ENCODE measurements at places on chromosomes 5 and 9.
A peak's percentile ranks its signal among the peaks of the same experiment; 100 is the strongest.

GRCh38 chr5:158856291-158856690, 243.4 kb downstream of the EBF1 start:
- no peak for DNase-seq

DNA sequence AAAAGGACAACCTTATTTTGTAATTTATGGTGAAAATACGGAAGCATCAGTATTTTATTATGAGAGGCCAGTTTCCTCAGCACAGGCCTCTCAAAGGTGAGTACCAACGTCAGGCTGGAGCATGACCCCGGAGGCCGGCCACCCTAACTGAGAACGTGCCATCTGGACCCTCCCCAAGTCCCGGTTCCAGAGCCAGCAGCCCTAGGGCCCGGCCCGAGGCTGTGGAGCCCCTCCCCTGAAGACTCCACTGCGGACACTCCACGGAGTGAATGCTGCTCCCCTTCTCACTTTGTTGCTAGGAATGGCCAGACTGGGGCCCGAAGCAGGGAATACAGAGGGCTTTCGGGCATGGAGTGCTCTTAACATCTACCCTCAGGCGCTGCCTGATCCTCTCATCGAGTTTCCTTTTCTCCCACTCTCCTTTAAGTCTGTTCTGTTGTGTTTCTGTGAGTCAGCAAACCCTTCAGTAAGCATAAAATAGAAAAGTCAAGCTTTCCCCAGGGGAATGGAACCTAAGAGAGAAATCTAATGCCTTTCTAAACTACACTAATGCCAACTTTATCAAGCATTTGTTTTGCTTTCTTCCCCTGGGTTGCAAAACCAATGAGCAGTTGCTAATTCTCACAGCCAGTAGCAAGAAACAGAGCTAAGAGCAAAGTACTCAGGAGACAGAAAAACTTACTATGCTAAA, 4.5 kb downstream of the BRD9 start:
- DNase-seq, result no peak

DNA sequence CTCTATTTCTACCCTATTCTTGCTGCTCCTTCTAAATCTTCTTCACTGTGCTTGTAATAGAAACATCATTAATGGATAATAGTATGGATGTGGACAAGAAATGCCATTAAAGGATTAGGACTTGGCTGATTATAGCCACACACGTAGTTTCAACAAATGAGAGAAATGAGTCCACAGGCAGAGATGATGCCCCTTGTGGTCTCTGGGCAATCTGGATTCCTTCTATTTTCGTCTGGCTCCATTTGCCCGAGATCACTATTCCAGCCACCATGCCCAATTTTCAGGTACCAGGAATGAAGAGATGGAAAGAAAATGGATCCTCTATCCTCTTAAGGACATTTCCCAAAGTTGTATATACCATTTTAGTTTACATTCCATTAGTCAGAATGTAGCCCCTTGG, 13.2 kb downstream of the VLDLR start:
- no peak for DNase-seq

GRCh38 chr5:74085782-74086181, 459.8 kb downstream of the ARHGEF28 start:
- DNase-seq, result no peak

DNA sequence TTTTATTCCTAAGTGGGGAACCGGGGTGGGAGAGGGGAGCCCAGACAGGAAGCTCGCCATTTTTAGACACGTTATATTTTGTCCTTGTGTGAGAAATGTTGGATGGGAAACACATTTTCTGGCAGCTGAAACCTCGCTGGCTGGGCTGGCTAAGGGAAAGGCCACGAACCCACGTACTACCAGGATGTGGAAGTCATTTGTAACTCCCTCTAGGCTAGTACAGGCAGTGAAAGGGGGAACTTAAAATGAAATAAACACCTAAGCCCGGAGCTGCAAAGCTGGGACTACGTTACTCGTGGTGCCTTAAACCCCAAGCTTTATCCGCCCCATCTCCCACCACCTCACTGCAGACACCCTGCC, 42.5 kb downstream of the TMEM174 start:
- DNase-seq, result no peak

DNA sequence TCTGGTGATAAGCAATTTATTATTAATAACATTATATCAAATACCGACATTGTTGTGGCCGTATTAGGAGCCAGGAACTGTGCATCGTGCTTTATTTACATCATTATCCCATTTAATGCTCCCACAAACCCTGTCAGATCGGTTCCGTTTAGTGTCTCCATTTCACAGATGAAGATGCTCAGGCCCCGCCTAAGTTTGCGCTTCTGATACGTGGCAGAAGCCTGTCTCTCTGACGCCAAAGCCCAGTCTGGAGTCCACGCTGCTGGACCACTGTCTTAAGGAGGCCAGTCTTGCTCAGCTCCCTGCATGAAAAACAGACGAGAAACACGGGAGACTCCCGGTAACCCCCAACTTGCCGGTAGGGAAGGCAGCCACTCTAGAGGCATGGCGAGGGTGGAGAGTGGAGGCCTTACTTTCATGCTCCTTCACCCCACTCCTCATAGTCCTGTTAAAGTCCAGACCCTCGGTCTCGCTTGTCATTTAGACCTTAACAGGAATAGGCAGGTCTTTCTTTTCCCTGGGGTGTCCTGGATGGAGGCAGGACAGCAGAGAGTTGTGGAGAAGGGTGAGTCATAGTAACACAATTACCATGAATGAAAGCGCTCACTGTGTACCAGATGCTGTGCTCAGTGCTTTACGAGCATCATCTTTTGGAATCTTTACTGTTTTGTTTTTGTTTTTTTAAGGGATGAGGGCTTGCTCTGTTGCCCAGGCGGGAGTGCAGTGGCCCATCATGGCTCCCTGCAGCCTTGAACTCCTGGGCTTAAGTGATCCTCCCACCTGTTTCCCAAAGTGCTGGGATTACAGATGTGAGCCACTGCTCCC, 872 bp downstream of the TXNDC15 start:
- peak; percentile 7 for DNase-seq

GRCh38 chr5:10479154-10479721, 37.6 kb downstream of the ROPN1L start:
- no peak for DNase-seq

DNA sequence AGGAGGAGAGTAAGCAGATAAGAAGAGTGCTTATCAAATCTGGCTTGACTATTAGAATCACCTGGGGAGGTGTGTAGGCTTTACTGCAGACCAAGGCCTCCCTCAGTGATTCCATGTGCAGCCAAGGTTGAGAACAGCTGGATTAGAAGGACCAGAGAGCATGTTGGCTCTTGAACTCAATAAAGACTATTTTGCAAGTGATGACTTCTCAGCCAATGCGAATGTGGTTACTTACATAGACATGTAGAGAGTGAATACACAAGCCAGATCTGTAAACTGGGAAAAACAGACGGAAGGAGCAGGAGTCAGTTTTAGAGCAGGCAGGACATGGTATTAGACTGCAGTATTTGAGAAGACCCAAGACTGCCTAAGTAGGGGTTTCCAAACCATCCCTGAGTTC, 48.5 kb downstream of the MAMDC2 start:
- DNase-seq, result no peak

GRCh38 chr5:2223303-2223702, 340.6 kb upstream of the IRX4 start:
- no peak for DNase-seq

DNA sequence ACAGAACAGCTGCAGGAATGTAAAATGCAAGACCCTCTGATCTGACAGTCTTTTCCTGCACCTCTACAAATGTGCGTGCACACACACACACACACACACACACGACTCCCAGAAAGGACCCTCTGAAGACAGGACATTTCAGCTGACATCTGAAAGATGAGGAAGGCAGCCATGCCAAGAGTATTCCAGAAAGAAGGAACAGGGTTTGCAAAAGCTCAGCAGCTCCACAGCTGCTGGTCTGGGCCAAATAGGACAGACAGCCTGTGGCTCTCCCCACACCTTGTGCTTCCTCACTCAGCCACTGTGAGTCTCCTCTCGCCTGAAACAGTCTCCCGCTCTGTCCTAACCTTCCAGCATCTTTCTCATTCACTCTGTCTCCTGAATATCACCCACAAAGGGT, 189.0 kb downstream of the PALM2AKAP2 start:
- no peak for DNase-seq

DNA sequence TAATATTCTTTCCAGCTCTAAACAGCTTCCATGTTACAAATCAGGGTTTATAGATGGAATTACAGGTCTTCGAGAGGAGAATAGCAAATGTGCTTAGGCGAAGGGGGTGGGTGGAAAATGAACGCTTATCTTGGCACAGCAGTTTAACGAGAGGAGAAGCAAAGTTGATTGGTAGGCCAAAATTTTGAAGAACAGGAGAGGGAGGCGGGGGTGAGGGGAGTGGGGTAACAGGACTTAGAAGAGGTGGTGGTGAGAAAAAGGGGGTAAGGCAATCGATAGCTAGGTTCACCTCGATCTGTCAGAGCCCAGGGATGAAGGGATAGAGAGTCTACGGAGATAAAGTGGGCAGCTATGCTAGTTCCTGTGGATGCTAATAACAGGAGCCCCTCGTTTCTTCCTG, 764 bp downstream of the ANKRA2 start:
- DNase-seq, result no peak

- DNase-seq, result no peak
These were observed 1.5 kb upstream of the DNM1 start for GRCh38 chr9:128201441-128202369.

GRCh38 chr9:94999832-95000231, 273.3 kb downstream of the AOPEP start:
- DNase-seq, result no peak

DNA sequence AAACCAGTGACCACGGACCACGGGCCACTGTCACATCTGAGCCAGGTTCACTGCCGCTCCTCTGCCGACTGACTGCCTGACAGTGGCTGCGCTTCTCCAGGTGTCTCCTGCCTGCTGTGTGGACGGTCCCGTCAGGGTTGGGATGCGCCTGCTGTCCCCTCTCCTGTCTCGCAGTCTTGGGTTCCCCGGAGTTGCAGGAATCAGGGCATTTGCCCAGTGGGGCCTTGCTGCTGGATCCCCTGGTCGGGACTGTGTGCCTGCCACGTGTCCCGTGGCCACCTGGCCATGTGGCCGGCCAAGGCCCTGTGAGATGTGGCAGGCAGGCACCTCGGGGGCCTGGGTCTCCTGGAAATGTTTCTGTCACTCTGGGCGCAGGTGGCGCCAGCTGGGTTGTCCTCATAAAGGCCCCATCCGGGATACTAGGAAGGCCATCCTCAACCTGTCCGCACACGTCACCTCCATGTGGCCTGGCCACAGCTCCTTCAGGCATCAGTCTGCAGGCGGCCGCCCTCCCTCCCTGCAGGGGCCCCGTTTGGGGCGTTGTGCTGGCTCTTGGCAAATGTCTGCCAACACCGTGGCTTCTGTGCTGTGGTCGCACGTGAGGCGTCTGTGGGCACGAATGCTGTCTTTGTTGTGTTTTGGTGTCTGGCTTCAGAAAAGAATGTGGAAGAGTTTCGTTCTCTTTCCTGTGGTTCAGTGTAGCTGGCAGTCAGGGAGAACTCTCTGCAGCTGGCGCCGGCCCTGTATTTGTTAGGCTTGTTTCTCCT, 6.4 kb upstream of the TOR4A start:
- DNase-seq, result no peak

GRCh38 chr5:138752951-138753793, at the start of gene CTNNA1:
TSS of gene CTNNA1 (plus strand) at chr5:138753425. CDS start at chr5:138781925, 28,500 bp downstream.
- no peak for DNase-seq

GRCh38 chr9:33233626-33234342, 6.2 kb upstream of the SPINK4 start:
- DNase-seq, result no peak

- no peak for DNase-seq
These were observed 980 bp downstream of the COL5A1 start for GRCh38 chr9:134642385-134643181.

- DNase-seq, result no peak
These were observed 28.5 kb downstream of the GLRA1 start for GRCh38 chr5:151896031-151896691.

- DNase-seq, result no peak
These were observed 242.6 kb downstream of the KIAA0825 start for GRCh38 chr5:94375801-94376200.

DNA sequence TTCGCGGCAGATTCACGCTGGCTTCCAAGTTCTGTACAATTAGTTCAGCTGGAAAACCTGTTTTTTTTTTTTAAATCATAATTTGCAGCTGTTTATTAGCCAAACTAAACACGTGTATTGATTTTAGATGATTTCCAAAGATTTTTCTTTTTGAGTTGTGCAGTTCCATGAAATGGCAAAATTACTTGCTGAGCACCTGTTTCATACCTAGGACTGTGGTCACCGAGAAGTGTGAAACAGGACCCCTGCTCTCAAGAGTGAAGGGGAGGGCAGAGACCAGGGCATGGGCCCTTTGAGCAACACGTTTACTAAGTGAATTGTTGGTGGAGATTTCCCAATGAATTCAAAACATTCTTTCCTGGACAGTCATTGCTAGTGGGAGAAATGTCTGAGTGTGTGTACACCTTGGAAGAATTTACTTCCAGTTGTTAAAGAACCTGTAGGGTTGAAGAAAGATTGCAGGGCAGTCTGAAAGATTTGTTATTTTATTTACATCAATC, 688 bp downstream of the SNX24 start:
- no peak for DNase-seq
